ENCODE measurements at places on chromosomes 5 and 9.

GRCh38 chr9:83178717-83179116 lies 115.8 kb upstream of the RASEF start:
- DNase-seq: no peak

- DNase-seq: no peak
These were observed 114.6 kb downstream of the MTX3 start for GRCh38 chr5:79876456-79876855.

GRCh38 chr5:141517880-141518617 lies 29.2 kb downstream of the PCDHGC5 start:
- DNase-seq: no peak

GRCh38 chr5:137465930-137466329 lies 33.2 kb downstream of the SPOCK1 start:
- DNase-seq: no peak

GRCh38 chr9:29332789-29333188 lies 1759.5 kb upstream of the C9orf72 start:
- DNase-seq: no peak

GRCh38 chr5:124544366-124545055 lies 201.9 kb downstream of the ZNF608 start:
- no peak for DNase-seq

- DNase-seq: no peak
These were observed 102.4 kb upstream of the APC start for GRCh38 chr5:112635276-112635675.

- no peak for DNase-seq
These were observed 105.2 kb downstream of the WNK2 start for GRCh38 chr9:93288891-93289883.

- no peak for DNase-seq
These were observed 139.2 kb upstream of the ATP10B start for GRCh38 chr5:160991205-160991604.

DNA sequence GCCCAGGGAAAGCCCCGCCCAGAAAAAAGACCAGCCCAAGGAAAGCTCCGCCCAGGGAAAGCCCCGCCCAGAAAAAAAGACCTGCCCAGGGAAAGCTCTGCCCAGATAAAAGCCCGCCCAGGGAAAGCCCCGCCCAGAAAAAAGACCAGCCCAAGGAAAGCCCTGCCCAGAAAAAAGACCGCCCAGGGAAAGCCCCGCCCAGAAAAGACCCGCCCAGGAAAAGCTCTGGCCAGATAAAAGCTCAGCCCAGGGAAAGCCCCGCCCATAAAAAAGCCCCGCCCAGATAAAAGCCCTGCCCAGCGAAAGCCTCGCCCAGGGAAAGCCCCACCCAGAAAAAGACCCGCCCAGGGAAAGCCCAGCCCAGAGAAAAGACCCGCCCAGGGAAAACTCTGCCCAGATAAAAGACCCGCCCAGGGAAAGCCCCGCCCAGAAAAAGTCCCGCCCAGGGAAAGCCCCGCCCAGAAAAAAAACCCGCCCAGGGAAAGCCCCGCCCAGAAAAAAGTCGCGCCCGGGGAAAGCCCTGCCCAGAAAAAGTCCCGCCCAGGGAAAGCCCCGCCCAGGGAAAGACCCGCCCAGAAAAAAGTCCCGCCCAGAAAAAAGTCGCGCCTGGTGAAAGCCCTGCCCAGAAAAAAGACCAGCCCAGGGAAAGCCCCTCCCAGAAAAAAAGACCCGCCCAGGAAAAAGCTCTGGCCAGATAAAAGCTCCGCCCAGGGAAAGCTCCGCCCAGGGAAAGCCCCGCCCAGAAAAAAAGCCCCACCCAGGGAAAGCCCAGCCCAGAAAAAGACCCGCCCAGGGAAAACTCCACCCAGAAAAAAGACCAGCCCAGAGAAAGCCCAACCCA lies 11.9 kb downstream of the GRIN1 start:
- no peak for DNase-seq

DNA sequence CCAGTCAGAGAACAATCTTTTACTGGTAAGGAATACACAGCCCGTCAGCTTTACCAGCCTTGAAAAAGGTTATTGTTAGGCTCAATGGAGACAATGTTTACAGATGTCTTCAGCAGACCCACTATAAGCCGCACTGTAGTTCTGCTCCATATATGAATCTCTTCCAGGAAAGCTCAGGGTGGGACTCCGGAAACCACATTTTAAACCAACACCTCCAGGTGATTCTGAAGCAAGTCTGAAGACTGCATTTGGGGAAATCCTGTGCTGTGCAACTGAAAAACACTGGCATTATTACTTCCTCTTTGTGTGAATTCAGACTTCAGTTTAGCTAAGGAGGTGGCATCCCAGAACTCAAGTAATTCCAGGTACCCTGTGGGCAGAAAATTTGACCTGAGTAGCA lies 3.5 kb downstream of the GZMK start:
- DNase-seq: no peak

DNA sequence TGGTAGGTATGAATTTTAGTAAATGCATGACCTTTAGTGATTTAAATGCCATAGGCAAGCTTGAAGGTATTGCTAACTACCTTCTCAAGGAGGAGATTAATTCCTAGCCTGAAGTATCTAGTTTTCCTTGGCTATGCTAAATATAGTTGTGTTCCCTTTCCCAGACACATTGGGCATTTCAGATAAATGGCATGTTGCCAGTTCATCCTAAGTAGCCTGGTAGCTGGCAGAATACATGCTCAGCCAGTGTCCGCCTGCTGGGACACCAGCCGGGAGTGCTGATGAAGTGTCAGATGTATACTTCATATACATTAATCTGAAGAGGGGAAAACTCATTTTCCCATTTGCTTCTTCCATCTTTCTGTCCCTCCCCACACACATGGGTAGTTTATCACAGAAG lies 196.9 kb downstream of the MAST4 start:
- DNase-seq: no peak

- DNase-seq: no peak
These were observed 34.9 kb upstream of the B4GALT1 start for GRCh38 chr9:33202018-33202417.

DNA sequence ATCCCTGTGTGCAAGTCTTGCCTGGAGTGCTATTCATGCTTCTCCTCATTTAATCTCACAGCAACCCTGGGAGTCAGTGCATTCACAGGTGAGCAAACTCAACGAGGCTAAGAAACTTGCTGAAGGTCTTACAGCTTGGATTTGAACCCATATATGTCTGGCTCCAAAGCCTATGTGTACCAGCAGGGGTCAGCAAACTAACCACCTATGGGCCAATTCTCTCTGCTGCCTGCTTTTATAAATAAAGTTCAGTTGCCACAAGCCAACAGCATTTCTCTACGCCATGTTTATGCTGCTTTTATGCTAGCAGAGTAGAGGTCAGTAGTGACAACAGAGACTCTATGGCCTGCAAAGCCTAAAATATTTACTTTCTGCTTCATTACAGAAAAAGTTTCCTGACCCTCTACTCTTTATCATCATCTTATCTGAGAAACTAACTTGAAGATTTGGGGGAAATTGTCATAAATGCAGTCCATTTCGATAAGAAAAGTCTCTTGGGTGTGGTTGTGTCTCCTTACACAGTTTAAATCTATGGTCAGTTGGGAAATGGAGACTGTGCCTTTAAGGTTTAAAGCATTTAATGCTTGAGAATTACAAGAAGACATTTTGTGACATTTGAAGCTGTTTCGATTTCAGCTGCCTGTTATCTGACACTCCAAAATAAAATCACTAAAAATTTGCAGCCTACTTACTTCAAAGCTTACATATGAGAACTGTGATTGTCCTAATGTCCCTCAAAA lies 137.7 kb downstream of the PRELID2 start:
- no peak for DNase-seq

DNA sequence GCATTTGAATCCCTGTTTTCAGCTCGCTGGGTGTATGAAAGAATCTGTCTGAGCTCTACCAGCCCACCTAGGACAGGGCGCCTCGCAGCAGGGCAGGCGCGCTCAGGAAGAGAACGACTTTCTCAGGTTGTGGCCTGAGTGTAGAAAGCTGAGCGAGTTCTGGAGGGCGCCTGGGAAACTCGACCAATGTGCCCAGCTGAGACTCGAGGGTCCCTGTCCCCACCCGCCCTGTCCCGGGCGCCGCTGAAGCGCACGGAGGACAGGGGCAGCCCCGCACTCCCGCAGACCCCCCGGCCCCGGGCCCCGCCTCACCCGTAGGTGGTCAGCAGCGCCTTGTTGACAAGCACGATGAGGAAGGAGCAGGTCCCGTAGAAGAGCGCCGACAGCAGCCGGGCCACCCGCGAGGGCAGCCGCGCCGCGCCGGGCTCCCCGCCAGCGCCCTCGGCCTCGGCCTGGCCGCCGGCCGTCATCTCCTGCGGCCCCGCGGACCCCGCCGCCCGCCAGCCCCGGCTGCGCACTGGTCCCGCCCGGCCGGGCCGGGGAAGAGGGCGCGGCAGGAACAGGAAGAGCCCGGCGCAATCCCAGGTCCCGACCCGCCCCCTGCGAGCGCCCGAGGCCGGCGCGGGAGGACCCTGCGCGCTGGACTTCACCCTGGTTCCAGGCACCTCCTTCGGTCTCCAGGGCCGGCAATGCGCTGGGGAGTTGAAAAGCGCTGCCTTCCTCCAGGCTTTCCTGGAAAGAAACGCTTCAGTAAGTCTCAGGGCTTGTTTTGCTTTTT lies at the start of gene SLC35D2:
SLC35D2 (minus strand) TSS at position 547 of the 778 bp plus-strand sequence; CDS start at position 470, 77 bp downstream.
- no peak for DNase-seq

GRCh38 chr9:75552941-75553340 lies 337.5 kb upstream of the PCSK5 start:
- no peak for DNase-seq

DNA sequence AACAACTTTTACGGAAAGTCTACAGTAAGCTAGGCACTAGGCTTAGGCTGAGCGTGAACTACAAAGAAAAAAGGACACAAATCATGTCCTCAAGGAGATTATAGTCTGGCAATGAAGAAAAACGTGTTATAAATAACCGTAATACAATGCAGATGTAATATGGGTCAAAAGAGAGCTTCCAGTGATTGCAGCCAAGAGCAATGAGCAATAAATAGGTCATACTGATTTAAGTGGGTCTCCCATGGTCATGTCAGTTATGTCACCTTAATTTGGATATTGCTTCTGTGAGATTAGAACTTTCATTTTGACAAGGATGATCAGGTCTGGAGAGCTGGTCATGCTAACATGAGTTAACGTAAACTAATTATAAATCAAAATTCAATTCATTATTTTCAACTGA lies 158.6 kb upstream of the GNA14 start:
- DNase-seq: no peak

DNA sequence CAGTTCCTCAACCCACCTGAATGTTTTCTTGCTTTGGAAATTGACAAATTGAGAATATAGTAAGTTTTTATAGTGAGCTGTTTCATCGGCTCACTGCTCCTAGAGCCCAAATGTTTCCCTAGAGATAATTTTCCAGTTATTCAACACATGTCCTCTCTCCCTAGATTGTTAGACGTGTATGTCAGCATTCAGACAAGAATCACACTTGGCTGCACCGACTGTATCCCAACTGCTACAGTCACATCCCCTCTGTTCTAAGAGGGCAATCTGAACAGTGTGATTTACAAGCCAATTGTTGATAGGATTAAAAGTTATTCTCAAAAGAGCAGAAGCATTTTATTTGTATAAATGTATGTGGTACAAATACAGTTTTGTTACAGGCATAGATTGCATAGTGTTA lies 93.9 kb downstream of the MAMDC2 start:
- DNase-seq: no peak

- DNase-seq: no peak
These were observed 9.4 kb upstream of the NDST1 start for GRCh38 chr5:150498501-150498900.

DNA sequence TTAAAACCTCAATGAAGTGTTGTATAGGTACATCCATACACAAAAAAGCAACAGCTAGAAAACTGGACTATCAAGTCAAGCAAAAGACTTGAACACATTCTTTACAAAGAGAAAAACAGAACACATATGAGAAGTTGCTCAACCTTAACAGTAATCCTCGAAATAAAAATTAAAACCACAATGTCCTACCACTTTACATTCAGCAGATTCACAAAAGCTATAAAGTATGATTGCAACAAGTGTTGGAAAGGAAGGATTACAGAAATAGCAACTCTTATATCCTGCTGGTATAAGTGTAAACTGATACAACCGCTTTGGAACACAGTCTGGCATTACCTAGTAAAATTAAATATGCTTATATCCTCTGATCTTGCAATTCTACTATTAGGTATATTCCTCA lies 28.5 kb upstream of the GOLGA1 start:
- no peak for DNase-seq

DNA sequence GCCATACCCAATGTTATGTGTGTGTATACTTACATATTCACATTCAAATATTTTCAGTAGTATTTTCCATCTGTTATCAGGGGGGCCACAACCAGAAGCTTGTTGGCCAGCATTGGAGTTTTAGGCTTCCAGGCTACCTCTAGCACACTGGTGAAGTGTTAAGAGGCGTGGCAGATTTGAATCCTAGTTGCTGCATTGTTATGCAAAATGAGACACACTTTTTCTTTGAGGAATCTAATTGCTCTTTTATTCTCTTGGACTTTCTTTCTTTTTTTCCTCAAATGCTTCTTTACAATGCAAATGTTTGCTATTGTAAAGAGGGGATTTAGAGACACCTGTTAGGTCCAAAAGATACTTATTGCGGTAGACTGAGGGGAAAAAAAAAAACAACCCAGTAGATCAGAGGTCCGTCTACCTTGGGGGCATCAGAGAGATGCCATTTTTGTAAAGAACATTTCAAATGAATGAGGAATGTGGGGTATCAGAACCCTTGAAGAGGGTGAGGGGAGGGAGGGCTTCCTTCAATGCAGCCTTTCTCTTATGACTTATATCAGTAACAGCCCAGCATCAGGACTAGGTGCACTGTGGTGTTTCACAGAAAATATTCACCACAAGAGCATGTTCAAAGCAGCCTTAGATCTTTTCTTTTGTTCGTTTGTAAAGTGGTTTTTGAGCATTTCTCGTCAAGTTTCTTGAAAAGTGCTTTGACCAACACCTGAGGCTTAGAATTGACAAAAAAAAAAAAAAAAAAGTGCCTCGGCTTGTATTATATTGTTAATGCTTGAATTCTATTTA lies 3.8 kb downstream of the SMARCA2 start:
- DNase-seq: no peak

- DNase-seq: no peak
These were observed 102.4 kb downstream of the NDFIP1 start for GRCh38 chr5:142210864-142211412.

All from NCI-H1092 (cell line).